ENCODE measurements at places on chromosomes 5 and 9.
A peak's percentile ranks its signal among the peaks of the same experiment; 100 is the strongest.

GRCh38 chr5:113526421-113526820, 12.9 kb downstream of the YTHDC2 start:
- peaks cover 21% of the 10 kb centered on the region for H3K36me3 ChIP-seq
- H3K27me3 ChIP-seq = no peaks in the 10 kb centered on the region
- DNase-seq = no peak
- no peak overlapping the region for H3K27ac ChIP-seq
- H3K4me1 ChIP-seq = no peaks in the 10 kb centered on the region

GRCh38 chr5:19753579-19753978, 234.4 kb downstream of the CDH18 start:
- H3K4me1 ChIP-seq = no peaks in the 10 kb centered on the region
- H3K36me3 ChIP-seq = no peaks in the 10 kb centered on the region
- H3K4me3 ChIP-seq = no peak overlapping the region
- no peak overlapping the region for H3K27ac ChIP-seq

- no peaks in the 10 kb centered on the region for H3K36me3 ChIP-seq
- no peak overlapping the region for H3K27ac ChIP-seq
- no peak overlapping the region for H3K4me3 ChIP-seq
- no peak for DNase-seq
- no peaks in the 10 kb centered on the region for H3K4me1 ChIP-seq
- no peaks in the 10 kb centered on the region for H3K27me3 ChIP-seq
These were observed 1676.0 kb upstream of the NUDT12 start for GRCh38 chr5:105238561-105238960.

GRCh38 chr9:122819326-122819725, 9.1 kb downstream of the PDCL start:
- H3K27me3 ChIP-seq = no peaks in the 10 kb centered on the region
- no peak overlapping the region for H3K27ac ChIP-seq
- no peak for DNase-seq
- peaks cover 47% of the 10 kb centered on the region for H3K4me1 ChIP-seq
- H3K36me3 ChIP-seq = no peaks in the 10 kb centered on the region

GRCh38 chr5:94025788-94026473, 284.5 kb upstream of the POU5F2 start:
- no peak overlapping the region for H3K4me3 ChIP-seq
- H3K27ac ChIP-seq = no peak overlapping the region
- H3K27me3 ChIP-seq = no peaks in the 10 kb centered on the region
- no peak for DNase-seq
- H3K4me1 ChIP-seq = no peaks in the 10 kb centered on the region

GRCh38 chr5:168171901-168172759, 119.3 kb upstream of the WWC1 start:
- no peaks in the 10 kb centered on the region for H3K27me3 ChIP-seq
- H3K4me3 ChIP-seq = no peak overlapping the region

GRCh38 chr5:93884254-93884653, 142.9 kb upstream of the POU5F2 start:
- no peaks in the 10 kb centered on the region for H3K36me3 ChIP-seq
- H3K27ac ChIP-seq = no peak overlapping the region
- H3K4me1 ChIP-seq = peaks cover 8% of the 10 kb centered on the region

GRCh38 chr9:70873506-70873905, 247.9 kb downstream of the TRPM3 start:
- H3K4me3 ChIP-seq = no peak overlapping the region
- no peak for DNase-seq
- H3K27me3 ChIP-seq = no peaks in the 10 kb centered on the region

DNA sequence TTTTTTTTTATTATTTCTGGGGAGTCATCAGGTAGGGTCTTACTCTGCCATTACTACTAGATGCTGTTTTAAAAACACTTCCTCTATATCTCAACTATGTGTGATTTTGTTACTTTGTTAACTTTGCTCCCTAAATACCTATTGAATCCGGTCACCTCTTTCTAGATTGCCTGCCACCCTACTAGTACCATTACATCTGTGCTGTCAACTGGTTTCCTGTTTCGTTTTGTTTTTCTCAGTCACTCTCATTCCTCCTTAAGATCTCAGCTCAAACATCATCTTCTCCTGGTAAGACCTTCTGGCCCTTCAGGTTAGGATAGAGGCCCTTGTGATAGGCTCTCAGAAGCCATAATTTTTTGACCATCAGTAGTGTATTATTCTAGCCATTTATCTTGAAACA, 324.2 kb upstream of the ATP10B start:
- no peaks in the 10 kb centered on the region for H3K36me3 ChIP-seq
- DNase-seq = no peak
- no peaks in the 10 kb centered on the region for H3K4me1 ChIP-seq

- H3K27ac ChIP-seq = no peak overlapping the region
- no peak for DNase-seq
- H3K27me3 ChIP-seq = no peaks in the 10 kb centered on the region
- H3K4me1 ChIP-seq = no peaks in the 10 kb centered on the region
- H3K4me3 ChIP-seq = no peak overlapping the region
These were observed 373.0 kb downstream of the AGTPBP1 start for GRCh38 chr9:85368781-85369180.

DNA sequence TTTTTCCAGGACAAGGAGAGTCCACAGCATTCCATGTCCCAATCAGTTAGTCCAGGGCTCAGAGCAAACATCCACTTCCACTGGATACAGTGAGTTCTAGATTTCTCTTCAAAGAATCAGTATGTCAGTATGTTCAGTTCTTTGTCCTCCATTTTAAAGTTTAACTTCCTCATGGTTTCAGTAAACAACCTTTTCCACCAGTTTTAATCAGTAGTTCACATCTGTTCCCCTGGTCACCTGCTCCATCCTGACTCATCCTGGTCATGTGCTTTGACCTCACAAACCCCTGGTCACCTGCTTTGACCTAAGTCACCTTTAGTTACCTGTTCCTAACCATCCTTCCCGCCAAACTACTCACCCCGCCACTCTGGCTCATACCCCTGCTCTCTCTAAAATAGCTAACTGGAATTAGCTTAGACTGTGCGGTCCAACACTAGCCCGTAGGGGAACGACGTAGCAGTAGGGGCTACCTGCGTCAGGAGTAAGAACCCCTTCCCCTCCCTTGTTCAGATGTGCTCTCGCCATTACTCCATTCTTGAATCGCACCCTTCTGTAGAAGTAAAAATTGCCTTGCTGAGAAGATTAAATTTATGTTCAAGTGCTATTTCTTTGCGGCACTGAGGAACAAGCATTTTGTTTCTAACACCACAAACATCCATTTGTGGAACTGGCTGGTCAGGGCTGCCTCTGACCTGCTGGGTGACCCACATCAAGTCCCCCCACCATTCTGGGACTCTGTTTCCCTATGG, 5.5 kb downstream of the ENG start:
- H3K4me3 ChIP-seq = no peak overlapping the region
- H3K27ac ChIP-seq = no peak overlapping the region
- H3K4me1 ChIP-seq = no peaks in the 10 kb centered on the region
- no peaks in the 10 kb centered on the region for H3K27me3 ChIP-seq
- peaks cover 28% of the 10 kb centered on the region for H3K36me3 ChIP-seq

GRCh38 chr9:24552526-24553182, 7.0 kb upstream of the IZUMO3 start:
- H3K27me3 ChIP-seq = no peaks in the 10 kb centered on the region
- no peak for DNase-seq
- no peak overlapping the region for H3K4me3 ChIP-seq
- H3K36me3 ChIP-seq = no peaks in the 10 kb centered on the region

DNA sequence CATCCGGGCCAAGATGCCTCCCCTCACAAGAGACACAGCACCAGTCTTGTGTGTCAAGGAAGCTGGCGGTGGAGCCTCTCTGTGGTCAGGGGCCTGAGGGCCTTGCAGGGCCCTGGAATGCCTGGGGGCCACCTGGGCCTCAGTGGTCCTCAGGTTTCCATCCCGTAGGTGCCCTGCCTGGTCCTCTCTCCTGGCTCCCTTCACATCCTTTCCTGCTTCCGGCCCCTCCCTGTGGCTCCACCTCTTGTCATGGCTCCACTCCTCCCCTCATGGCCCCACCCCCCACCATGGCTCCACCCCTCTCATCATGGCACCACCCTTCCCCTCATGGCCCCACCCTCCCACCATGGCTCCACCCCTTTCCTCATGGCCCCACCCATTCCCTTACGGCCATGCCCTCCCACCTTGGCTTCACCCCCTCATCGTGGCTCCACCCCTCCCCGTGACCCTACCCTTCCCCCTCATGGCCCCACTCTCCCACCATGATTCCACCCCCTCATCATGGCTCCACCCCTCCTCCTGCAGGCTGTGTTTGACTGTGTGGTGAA, 175.8 kb downstream of the CACNA1B start:
- no peaks in the 10 kb centered on the region for H3K36me3 ChIP-seq
- H3K4me3 ChIP-seq = no peak overlapping the region

DNA sequence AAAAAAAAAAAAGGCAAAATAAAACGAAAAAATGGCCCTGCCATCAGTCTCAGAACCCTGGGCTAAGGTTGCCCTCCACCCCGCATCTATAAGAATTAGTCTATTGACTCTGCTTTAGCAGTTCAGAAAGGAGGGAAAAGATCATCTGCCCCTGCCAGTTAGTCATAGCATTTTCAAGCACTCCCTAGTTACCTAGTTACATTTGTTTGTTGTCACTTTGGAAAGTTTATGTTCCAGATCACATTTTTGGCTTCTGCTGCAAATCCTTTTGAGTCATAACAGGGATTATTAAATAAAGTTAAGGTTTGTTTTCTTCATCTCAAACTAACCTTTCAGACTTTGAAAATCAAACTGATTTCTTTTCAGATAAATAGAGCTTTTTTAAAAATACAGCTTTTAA, 52.1 kb downstream of the AQP7 start:
- H3K36me3 ChIP-seq = peaks cover 87% of the 10 kb centered on the region
- no peaks in the 10 kb centered on the region for H3K4me1 ChIP-seq
- no peak for DNase-seq
- H3K27ac ChIP-seq = peak overlapping the region; percentile 62
- H3K4me3 ChIP-seq = no peak overlapping the region

DNA sequence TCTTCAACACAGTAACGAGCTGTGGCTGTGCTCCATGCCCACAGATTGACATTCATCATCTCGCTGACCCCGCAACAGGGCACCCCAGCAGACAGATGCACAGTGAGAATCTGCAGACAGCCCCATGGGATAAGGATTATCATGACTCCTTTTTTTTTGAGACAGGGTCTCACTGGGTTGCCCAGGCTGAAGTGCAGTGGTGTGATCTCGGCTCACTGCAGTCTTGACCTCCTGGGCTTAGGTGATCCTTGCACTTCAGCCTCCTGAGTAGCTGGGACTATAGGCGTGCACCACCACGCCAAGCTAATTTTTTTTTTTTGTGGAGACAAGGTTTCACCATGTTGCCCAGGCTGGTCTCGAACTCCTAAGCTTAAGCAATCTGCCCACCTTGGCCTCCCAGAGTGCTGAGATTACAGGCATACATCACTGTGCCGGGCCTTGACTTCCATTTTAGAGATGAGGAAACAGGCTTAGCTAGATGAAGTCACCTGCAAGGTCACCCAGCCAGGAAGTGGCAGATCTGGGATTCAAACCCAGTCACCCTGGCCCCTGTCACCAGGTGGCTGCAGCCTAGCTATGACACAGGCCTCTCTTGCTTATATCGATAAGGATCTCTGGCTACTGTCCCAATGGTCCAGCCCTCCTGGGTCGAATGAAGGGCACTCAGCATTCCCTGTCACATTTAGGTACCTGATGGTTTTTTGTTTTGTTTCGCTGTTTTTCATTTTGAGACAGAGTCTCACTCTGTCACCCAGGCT, 5.1 kb downstream of the AIF1L start:
- no peak overlapping the region for H3K4me3 ChIP-seq
- H3K27ac ChIP-seq = no peak overlapping the region
- peaks cover 53% of the 10 kb centered on the region for H3K4me1 ChIP-seq
- H3K36me3 ChIP-seq = no peaks in the 10 kb centered on the region
- peaks cover 6% of the 10 kb centered on the region for H3K27me3 ChIP-seq

- no peaks in the 10 kb centered on the region for H3K27me3 ChIP-seq
- no peak for DNase-seq
- H3K36me3 ChIP-seq = no peaks in the 10 kb centered on the region
- H3K4me1 ChIP-seq = no peaks in the 10 kb centered on the region
These were observed 81.0 kb upstream of the SLC25A51 start for GRCh38 chr9:37984672-37985611.

GRCh38 chr9:19009391-19009965, 23.5 kb downstream of the SAXO1 start:
- H3K36me3 ChIP-seq = no peaks in the 10 kb centered on the region
- H3K4me1 ChIP-seq = no peaks in the 10 kb centered on the region
- no peak overlapping the region for H3K27ac ChIP-seq
- no peak for DNase-seq
- no peaks in the 10 kb centered on the region for H3K27me3 ChIP-seq

GRCh38 chr5:124740071-124740470, 6.4 kb downstream of the ZNF608 start:
- peak overlapping the region; percentile 98 for H3K27ac ChIP-seq
- H3K4me3 ChIP-seq = no peak overlapping the region
- H3K36me3 ChIP-seq = no peaks in the 10 kb centered on the region
- no peak for DNase-seq
- no peaks in the 10 kb centered on the region for H3K27me3 ChIP-seq
